Left ventricle myocardium superior (tissue), 1 donor: ENCODE measurements at places on chromosomes 2 and 18.
A peak's percentile ranks its signal among the peaks of the same experiment; 100 is the strongest.

DNA sequence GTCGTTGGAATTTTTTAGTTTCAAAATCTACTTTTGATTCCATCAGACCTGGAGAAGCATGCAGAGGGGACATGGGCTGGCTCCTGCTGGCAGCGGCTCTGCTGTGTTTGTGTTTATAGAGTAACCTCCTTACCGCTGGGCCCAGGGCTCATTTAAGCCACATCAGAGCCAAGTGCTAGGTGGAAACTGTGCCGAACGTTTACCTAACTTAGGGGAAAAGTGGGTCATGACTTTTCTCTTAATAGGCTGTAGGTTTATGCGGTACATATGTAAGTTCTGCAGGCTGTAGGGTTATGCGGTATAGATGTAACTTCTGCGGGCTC, 17.7 kb downstream of the CNDP2 start:
- no peak for DNase-seq

- peak; percentile 77 for DNase-seq
These were observed at the start of gene TMEFF2 for GRCh38 chr2:192194866-192195547. TSS of gene TMEFF2 (minus strand) at chr2:192194933. CDS start at chr2:192194524, 409 bp downstream.

GRCh38 chr2:182020286-182021070, 34.8 kb downstream of the PPP1R1C start:
- no peak for DNase-seq

DNA sequence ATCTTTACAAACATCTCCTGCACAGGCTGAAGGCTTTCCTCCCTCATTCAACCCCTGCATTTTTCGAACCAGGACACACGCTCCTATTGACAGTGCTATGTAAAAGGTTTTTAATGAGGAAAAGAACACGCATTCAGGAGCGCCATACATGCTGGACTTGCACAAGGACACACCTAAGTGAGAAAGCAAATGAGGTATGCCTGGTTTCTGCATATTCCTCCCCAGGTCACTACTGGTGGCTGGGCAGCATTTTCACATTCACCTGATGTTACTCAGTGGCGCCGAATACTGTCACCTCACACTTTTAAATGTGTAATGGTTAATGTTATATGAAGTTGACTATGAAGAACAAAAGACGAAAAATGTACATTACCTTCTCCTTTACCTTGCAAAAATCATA, 150.6 kb downstream of the ANTXR1 start:
- DNase-seq, result no peak
